ENCODE measurements at places on chromosomes 16 and 17. TPM values are rescaled to one million over a fixed set of nuclear protein-coding genes. Genes with fewer than 3 reads are reported as not detected.

Gene PRSS36
- 1.1 TPM for total RNA-seq

DNA sequence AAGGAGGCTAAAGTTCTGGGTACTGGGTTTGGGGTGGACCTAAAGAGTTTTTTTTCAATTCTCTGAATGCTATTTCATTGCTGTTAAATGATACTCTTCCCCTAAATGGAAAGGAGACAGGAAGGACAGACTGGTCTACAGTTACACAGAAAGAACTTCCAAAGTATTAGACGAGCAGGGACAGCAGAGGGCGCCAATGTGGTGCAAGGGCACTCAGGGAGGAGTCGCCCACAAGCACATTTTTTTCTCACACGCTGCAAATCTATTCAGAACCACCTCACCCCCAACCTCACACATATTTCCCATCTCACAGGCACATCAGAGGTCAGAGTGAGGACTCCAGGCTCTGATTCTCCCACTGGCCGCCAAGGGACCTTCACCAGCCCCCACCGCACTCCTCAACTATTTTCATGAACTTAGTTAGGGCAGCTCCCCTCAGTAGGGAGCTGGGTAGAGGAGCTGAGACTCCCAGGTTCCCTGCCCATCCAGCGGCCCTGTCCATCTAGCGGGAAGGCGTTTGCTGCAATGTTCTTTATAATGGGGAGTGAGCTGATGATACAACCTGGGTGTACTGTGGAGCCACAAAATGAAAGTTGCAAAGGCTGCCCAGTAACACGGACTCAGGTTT is 6.8 kb upstream of the CA4 start:
- DNase-seq, result peak; percentile 81

- DNase-seq, result no peak
These were observed 4.5 kb downstream of the SLC13A2 start for GRCh38 chr17:28477928-28478327.

Gene HS3ST3A1
- total RNA-seq, result 2.4 TPM

DNA sequence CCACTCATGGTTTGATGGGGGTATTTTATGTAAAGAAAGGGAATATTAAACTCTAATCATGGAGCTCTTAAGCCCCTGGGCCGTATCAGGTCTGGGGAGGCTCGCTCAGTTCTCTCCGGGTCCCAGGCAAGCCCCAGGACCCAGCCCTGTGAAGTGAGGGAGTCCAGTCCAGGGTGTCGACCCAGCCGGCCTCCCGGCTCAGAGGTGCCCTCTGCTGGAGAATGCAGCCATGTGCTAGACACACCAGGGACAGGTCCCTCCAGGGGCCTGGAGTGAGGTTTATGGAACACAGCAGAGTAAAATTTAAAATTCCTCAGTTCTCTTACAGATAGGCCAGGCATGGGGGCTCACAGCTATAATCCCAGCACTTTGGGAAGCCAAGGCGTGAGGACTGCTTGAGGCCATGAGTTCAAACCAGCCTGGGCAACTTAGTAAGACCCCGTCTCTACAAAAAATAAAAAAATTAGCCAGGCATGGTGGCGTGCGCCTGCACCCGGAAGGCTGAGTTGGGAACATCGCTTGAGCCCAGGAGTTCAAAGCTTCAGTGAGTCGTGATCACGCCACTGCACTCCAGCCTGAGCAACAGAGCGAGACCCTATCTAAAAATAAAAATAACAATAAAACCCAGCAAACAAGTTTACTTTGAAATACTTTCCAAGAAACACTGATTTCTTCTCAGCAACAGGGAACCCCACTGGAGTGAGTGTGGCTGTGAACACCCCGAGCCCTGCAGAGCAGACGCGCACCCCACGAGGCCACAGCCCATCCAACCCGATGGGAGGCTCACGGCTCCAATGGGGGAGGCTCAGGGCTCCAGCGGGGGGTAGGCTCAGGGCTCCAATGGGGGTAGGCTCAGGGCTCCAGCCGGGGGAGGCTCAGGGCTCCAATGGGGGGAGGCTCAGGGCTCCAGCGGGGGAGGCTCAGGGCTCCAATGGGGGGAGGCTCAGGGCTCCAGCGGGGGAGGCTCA is 72.2 kb downstream of the ZNF778 start:
- peak; percentile 67 for DNase-seq

Gene KRT24
- total RNA-seq, result not detected

DNA sequence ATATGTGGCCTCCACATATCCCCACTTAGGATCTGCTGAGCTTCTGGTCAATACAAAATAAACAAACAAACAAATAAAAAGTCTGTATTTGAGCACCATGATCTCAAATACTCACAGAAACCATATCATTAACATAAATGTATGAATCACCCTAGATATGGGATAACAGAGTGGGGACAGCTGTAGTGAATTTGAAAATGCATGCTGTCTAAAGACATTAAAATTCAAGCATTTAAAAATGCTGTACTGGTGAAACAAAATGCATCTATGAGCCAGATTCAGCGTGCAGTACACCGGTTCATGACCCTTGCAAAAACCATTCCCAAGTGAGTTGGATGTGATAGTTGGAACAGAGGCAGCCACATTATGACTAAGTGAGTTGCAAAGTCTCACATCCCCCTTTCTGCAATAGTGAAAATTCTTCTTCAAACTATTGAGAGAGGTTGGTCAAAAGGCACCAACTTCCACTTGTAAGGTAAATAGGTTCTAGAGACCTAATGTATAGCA is 12.3 kb downstream of the GRIN2A start:
- DNase-seq, result no peak

- no peak for DNase-seq
These were observed 105.8 kb upstream of the SDK2 start for GRCh38 chr17:73749928-73750605.

Gene GOSR2
- 29.9 TPM for total RNA-seq

DNA sequence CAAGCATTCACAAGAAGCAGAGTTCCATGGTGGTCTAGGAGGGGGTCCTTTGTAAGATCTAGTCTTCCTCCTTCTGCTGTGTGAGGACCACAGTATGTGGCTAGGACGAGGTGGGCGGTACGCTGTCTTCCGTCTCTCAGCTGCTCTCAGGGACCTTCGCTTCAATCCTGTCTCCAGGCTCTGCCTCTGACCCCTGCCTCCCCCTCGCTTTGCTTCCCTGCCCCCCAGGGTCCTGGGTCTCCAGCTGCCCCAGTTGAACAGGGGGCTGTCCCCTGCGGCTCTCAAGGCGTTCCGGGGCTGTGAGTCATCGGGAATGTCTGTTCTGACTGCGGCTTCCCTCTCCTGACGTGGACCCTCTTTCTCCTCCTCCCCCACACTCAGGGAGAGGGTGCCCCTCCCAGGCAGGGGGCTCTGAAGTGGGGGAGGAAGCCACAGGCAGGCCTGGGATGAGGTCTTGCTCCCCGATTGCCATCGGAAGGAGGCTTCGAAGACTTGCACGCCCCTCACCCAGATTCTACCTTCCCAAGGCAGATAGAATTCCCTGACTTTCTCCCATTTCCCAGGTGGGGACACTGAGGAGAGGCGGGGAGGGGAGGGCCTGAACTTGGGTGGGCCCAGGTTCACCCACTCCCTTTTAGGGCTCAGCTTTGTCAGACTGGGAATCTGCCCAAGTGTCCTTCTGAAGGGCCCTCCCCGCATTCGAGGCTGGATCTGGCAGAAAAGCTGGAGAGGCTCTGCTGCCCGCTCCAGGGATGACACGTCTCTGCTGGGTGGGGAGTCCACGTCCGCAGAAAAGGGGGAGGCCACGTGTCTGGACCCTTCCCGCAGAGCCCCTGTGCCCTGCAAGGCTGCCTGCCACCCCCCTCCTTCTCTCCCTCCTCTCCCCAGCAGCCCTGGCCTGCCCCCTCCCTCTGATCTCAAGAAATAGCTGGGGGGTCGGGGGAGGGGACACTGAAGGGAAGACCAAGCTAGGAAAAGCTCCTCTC is 9.1 kb upstream of the COL1A1 start:
- no peak for DNase-seq

GRCh38 chr16:17590711-17591654 is 120.2 kb upstream of the XYLT1 start:
- DNase-seq, result no peak

Gene PLA2G10
- not detected for total RNA-seq

DNA sequence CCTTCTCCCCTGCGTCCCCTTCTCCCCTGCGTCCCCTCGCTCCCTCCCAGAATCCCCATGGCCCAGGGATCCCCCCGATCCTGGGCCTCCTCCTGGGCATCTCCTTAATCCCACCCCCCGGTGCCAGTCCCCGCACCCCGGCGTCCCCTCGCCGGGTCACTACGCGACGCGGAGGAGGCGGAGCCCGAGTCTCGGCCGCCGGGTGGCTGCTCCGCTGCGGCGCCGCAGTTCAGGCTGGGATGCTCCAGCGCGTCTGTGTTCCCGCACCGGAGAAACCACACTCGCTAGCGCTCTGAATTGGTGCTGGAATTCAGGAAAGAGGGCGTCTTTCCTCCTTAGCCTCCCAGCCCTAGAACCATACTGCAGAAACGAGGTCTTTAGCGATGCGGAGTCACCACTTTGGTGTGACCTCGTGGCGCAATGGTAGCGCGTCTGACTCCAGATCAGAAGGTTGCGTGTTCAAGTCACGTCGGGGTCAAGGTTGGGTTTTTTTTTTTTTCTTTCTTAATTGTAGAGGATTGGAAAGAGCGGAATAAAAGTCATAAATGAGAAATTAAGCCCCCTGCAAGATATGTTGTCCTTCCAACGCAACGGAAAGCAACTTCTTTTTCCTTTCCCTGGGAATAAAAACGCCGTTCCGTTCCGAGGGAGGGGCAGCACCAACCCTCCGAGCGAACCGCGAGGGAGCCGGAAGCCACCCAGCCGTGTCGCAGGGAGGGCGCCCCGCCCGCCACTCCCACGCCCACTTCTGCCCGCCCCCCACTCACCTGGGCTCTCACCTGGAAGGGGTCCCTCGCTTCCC is 25.7 kb upstream of the SLC47A1 start:
- DNase-seq, result peak; percentile 87

GRCh38 chr17:7128160-7128559 is 13.5 kb upstream of the ASGR2 start:
- DNase-seq, result no peak

DNA sequence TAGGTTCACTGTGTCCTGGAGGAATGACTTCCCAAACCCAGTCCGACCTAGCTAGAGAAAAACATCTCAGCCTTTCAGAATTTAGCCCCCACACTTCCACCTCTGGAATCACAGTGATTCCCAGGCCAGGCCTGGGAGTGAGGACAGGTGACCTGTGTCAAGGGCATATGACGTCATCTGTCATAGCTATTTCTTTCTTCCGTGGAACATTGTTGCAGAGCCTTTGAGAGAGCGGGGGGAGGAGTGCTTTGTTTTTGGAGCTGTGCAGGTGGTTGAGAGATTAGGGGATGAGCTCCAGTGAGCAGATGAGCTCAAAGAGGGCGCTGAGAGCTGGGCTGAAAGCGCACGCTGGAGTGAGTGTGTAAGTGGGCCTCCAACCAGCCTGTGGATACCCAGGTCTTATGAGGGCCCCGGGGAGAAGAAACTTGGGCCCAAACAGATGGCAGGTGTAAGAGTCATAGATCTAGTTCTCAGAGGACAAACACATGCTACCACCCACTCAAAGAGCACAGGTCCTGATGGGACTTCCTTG is 344.8 kb downstream of the SNX29 start:
- peak; percentile 14 for DNase-seq

DNA sequence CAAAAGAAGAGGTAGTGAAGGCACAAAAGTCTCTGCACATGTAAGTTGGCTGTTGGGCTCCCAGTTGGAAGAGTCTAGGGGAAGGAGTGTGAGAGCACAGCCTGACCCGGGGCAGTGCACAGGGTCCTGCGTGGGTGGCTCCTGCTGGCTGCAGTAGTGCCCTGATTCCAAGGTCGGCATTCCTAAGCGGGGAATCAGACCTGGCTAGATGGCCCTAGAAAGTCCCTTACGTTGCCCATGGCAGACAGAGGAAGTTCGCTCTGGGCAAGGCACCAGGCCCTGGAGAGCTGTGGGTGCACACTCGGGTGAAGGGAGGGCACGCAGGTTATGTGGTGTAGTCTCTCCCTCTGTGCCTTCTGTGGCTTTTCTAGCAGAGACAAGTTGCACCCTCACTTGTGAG is 22.8 kb upstream of the SLC5A11 start:
- no peak for DNase-seq

DNA sequence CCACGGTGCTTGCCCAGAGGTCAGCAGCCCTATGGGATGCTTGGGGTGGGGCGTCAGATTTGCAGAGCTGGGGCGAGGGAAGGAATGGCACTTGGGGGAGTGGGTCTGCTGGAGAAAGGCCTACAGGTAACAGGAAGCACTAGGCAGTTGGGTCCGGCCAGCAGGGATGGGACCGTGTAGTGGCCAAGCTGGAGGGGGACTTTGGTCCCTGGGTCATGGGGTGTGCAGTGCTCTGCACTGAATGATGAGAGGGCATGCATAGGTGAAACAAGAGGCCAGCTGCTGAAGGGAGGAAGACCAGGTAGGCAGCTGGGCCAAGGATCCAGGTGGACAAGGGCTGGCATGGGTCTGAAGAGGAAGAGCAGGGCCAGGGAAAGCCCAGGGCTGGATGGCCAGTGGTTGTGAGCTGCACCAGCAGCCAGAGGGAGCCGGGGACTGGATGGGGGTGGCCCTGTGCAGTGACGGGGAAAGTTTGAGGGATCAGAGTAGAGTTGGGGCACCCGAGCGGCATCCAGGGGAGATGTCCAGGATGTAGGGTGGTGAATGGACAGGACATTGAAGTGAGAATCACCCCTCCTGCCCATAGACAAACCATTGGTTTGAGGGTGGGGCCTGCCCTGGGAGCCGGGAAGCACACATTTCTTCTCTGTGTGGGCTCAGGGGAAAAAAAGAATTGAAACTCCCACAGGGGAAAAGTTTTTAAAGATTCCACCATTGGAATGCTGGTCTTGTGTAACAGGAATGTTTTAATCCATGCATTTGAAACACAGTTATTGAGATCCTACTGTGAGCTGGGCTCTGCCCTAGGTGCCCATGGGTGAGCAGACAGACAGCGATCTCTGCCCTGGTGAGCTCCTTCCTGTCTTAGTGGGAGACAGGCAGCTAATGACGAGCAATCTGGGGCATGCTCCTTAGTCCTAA is 25.1 kb downstream of the RAI1 start:
- DNase-seq, result no peak

DNA sequence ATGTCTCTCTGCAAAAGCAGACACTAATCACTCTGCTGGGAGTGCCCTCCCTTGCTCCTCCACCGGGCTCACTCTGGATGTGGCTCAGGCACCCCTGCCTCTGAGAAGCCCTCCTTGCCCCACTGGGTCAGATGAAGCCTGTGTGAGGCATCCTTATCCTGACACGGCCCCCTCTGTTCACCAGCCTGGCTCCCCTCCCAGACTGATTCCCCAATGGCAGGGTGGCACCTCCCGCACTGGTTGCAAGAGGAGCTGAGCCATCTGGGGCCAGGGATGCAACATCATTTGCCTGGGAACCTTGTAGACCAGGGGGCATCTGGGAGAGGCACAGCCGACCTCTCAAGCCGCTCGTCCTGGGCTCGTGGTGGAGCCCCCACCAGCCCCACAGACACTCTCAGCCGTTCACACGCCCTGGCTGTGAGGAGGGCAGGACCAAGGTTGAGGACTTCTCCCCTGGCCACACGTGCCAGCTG is 6.7 kb downstream of the SMTNL2 start:
- DNase-seq, result no peak

Gene XAF1
- 72.7 TPM for total RNA-seq

DNA sequence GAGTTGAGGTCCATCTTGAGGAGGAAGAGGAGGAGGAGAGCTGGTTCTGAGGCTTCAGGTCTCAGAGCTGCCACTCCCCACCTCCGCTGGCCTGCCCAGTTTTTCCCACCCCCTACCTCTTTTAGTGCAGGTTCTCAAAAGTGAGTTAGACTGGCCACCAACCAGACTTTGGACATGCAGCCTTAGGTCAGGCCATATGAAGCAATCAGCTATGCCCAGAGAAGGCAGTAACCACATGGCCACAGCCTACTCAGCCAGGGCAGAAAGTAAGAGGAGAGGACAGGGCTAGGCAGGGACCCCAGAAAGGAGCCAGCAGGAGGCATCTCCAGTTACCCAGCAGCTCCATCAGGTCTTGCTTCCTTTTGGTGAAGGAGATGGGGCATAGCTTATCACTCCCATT is 9.0 kb downstream of the MYO15A start:
- no peak for DNase-seq

Data from hematopoietic multipotent progenitor cell (in vitro differentiated cells).